ENCODE measurements at places on chromosomes 4 and X.

DNA sequence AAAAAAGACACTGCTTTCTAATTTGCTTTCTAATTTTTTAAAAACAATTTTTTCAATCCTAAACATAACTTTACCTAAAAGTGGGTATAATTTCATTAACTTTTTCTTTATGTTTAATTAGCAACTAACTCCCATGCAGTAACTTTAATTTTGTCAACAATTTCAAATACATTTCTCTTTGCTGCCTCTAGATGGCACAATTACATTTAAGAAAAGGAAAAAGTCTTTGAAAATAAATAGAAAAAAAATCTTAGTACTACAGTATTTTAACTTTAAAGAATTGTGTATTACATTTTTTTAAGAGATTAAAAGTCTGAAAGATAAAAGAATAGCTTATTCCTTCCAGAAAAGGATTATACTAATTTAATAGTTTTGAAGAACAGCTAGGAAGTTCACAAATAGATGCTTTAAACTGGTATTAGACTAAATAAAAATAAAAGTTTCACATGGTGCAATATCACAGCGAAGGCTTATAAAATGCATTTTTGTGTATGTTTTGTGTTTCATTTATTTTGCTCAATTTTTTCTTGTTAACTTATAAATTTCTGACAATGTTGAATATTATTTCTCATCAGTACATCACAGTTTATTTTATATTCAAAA is 105.1 kb downstream of the ADGRA3 start:
- DNase-seq = no peak

GRCh38 chr4:158018221-158018830 is 154.5 kb downstream of the GASK1B start:
- no peak for DNase-seq

- DNase-seq = no peak
These were observed 568 bp downstream of the FHDC1 start for GRCh38 chr4:152936446-152937335.

DNA sequence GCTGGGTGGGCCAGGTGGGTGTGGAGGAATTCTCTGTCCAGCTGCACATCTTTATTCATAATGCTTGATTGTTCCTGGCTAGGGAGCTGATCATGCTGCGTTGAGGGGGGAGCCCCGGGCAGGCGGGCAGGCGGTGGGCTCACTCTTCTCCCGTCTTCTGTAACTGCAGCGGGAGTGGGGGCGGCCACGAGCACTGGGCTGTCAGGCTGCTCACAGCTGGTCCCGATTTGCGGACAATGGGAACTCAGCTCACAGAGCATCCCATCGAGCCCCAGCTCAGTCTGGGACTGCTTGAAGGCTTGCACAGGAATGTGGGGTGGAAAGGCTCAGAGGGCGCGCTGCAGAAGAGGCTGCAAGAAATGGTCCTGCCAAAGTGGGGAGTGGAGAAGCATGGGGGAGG is 63.8 kb downstream of the EFNB1 start:
- no peak for DNase-seq

- no peak for DNase-seq
These were observed 38.1 kb upstream of the CLDN24 start for GRCh38 chr4:183360161-183360919.

- peak; percentile 21 for DNase-seq
These were observed 119.0 kb downstream of the NKX6-1 start for GRCh38 chr4:84379917-84380641.

DNA sequence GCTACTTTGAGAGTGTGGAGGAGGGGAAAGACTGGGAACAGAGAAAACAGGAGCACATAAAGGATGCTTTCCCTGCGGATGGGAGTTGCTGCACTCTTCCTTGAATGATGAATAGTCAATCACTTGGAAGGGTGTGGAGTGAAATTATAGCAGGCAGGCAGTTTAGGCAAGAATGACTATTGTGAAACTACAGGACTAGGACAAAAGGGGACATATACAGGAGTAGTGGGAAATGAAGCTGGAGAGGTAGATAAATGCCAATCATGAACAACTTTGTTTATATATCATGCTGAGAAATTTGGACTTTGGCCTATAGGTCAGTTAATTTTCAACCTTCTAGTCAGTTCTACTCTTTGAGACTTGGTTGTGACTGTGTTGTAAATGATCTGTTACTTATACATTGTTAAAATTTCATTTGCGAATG is 76.9 kb downstream of the PAQR3 start:
- DNase-seq = no peak

DNA sequence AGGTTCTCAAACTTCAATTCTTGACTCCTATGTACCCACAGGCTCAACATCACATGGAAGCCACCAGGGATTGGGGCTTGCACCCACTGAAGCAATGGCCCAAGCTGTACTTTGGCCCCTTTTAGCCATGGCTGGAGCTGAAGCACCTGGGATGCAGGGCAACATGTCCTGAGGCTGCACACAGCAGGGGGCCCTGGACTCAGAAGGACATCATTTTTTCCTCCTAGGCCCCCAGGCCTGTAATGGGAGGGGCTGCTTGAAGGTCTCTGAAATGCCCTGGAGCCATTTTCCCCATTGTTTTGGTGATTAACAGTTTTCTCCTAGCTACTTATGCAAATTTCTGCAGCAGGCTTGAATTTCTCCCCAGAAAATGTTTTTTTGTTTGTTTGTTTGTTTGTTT is 465.1 kb upstream of the PCDH10 start:
- no peak for DNase-seq

- DNase-seq = no peak
These were observed 15.2 kb upstream of the TLR8 start for GRCh38 chrX:12891171-12891570.

DNA sequence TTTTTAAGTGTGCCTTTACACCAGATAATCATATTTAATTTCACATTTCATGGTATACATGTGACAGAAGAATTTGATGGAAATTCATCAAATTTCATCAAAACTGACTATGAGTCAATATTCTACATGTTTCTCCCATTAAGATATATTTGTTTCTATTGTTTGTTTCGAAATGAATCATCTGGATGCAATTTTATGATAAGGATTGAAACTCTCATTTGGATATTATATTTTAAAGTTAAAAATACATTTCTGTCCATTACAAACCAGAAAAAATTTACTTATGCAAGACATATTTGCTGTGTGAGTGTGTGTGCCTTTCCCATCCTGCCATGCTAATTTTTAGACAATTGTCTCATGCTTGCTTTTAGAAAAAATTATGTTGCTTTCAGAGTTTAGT is 52.2 kb downstream of the SULT1B1 start:
- DNase-seq = no peak

- DNase-seq = no peak
These were observed 31.0 kb downstream of the AFAP1 start for GRCh38 chr4:7908668-7909067.

- DNase-seq = no peak
These were observed 183.3 kb downstream of the KDR start for GRCh38 chr4:54941994-54942552.

DNA sequence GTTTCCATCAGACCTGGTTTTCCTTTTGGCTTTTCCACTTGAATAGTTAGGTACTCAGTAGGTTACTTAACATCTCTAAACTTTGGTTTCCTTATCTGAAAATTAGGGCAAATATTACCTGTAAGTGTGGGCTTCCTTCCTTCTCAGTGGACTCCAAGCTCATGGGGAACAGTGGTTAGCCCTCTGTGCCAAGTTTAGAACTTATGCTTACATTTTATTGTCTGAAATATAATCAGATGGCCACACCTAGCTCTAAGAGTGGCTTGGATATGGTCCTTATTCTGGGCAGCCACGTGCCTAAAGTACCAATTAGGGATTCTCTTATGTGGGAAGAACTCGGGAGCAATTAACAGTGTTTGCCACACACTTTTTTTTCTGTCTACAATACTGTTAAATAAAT is 133.9 kb downstream of the UCHL1 start:
- DNase-seq = no peak

Data from AG09309 (cell line).